Fibroblast of skin of back (primary cell): ENCODE measurements at places on chromosomes 7 and 10.
A peak's percentile ranks its signal among the peaks of the same experiment; 100 is the strongest.

DNA sequence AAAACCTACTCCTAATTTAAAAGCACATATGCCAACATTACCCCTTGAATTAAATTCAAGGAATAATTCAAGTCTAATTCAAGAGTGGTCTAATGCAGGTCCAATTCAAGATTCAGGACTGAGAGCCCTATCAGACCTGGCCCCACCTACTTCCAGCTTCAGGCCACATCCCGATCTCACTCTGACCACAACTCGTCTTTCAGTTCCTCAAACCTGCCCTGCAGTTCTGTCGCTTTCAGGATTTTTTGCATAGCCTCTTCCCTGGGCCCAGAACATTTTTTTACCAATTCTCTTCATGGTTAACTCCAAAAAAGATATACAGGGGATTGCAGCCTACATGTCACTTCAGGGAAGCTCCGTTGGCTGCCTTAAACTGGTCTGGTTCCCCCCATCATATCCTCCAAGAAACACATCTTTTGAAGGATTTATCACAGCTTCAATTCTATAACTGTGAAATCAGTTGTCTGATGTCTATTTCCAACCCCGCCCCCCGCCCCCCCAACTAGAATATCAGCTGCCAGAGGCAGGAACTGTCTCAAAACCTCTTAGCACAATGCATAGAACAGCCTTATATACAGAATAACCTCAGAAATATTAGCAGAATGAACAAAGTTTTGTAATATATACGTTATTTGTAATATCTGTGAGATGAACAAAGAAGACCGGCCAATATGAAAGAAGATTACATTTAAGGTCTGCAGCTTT lies 20.8 kb downstream of the CCDC6 start:
- DNase-seq: no peak

GRCh38 chr10:104099269-104099668 lies 13.6 kb upstream of the COL17A1 start:
- DNase-seq: peak; percentile 42

- peak; percentile 32 for DNase-seq
Measured at GRCh38 chr10:44733501-44734488, 177.3 kb upstream of the TMEM72 start.

GRCh38 chr7:111362506-111363054 lies 199.7 kb downstream of the IMMP2L start:
- DNase-seq: peak; percentile 75
